ENCODE measurements at places on chromosomes 3 and 15. TPM values are rescaled to one million over a fixed set of nuclear protein-coding genes. Genes with fewer than 3 reads are reported as not detected.

DNAH12 gene
- total RNA-seq, result 0.26 TPM

MESP1 gene
- total RNA-seq, result 2.4 TPM

- DNase-seq, result no peak
Observed at GRCh38 chr15:96047255-96047931, 283.1 kb upstream of the NR2F2 start.

CA12 gene
- total RNA-seq, result 2.4 TPM

NME9 gene
- total RNA-seq, result 0.58 TPM

FBXO40 gene
- not detected for total RNA-seq

- DNase-seq, result no peak
Observed at GRCh38 chr15:69613182-69613581, 160.6 kb downstream of the RPLP1 start.

DNA sequence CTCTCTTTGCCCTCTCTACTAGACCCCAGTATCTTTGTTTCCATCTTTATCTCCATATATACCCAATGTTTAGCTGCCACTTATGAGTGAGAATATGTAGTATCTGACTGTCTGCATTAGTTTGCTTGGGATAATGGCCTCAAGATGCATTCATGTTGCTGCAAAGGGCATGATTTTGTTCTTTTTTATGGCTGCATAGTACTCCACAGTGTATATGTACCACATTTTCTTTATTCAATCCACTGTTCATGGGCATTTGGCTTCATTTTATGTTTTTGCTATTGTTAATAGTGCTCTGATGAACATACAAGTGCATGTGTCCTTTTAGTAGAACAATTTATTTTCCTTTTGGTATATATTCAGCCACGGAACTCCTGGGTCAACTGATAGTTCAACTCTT is 671.5 kb upstream of the GRM7 start:
- no peak for DNase-seq

- DNase-seq, result no peak
Observed at GRCh38 chr15:51848811-51849210, 19.4 kb downstream of the TMOD3 start.

DNA sequence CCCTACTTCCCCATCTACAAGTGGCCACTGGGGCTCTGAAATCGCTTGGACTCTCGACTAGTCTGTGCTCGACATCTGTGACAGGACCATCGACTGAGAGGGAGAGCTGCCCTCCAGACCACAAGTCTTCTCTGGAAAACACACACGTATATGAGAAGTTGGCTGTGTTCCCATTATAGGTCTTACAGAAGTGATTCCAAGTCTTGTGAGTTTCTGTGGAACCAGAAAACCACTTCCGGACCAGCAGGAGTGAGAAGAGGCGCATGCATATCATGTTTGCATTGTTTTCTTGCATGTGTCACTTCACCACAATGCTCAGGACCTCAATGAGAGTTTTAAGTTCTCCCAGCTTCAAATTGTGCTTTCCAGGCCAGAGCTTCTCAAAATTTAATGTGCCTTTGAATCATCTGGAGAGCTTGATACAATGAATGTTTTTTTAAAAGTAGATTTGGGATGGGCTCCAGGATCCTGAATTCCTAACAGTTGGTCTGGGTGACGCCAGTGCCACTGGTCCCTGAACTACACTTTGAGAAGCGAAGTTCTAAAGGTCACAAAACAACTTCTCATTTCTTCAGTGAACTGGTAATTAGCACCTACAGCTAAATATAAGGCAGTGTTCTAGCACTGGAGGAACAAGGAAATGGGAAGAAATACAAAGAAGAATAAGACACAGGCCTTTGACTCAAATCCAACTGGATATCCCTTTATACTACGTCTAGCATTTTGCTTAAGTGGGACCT is 15.7 kb downstream of the LIPC start:
- DNase-seq, result no peak

DNA sequence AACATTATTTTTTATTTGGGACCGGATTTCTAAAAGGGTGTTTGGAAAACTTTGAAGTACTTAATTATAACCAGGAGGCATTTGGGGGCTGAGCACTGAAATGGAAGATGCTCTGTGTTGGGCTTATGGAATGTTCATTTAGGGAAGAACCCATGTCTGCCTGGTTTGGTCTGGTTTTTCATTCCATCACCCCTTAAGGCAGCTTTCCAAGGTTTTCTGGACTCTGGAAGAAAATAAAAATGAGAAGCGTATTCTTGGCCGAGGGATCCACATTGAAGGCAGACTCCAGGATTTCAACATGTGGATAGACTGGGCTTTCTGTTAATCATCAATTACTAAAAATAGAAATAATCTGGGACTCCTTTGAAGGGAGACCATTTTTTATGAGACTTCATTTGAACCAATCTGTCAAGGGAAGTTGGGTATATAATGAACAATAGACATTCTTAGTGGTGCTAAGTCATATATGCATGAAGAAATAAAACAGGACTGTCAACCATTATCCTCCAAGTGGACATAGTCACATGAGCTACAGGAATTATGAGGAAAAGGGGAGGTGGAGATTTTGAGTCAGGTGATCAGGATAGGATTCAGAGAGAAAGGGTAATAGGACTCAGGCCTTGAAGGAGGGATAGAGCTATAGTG is 270.5 kb upstream of the ADAMTS9 start:
- no peak for DNase-seq

GRCh38 chr3:4351164-4351855 is 48.1 kb downstream of the SETMAR start:
- DNase-seq, result peak; percentile 40

DNA sequence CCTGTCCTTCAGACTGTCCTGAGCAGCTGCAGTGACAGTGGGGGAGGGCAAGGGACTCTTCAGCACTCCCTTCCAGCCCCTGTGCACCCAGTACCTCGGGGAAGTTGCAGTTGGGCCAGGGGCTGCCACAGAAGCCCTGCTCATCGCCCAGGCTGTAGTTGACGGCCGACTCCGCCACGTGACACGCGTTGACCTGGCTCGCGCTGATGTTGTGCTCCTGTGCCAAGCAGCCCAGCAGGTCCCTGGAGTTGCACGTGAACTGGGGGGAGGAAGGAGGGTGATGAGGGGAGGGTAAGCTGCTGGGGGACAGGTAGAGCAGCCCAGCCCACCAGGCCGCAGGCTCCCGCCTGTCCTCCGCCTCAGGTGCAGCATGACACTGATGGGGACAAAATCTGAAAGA is 101.2 kb downstream of the SEC22A start:
- DNase-seq, result no peak

DNA sequence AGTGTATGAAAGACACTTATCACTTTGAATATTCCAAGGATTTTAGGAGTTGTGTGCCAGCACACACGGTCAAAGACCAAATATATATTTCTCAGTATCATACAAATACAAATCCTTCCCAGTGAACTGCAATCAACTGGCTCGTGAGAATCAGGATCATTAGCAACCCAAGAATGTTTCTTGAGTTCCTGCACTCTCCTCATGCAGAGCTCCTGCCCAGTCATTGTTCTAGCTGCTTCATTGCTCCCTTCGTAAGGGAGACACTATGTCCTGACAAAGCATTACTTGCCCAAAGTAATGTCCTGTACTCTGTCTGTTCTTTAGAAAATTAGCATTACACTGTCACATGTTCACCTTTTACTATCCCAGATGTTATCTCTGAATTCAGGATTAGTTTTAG is 92.0 kb upstream of the SLC4A7 start:
- no peak for DNase-seq

GRCh38 chr3:127697551-127698240 is 24.9 kb downstream of the ABTB1 start:
- peak; percentile 69 for DNase-seq

GRCh38 chr3:99768126-99768525 is 49.5 kb upstream of the CMSS1 start:
- DNase-seq, result no peak

- no peak for DNase-seq
Observed at GRCh38 chr3:41148901-41149300, 50.4 kb upstream of the CTNNB1 start.

LCTL gene
- total RNA-seq, result not detected

DNA sequence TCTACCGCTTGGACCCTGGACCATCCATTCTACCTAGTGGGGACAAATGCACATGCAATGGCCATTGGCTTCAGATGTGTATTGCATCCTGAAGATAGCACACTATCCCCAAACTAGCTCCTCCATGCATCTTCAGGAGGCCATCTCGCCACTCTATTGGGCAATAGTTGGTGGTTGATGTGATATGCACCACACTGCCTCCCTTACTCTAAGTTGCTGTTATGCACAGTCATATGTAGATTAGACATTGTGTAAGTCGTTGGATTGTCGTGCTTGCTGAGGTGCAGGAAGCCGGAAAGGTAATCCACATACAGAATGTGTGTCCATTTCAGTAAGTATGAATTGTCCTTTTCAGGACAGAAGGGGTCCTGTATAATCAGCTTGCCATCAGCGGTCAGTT is 26.7 kb upstream of the PLA2G4D start:
- no peak for DNase-seq

SLC22A14 gene
- total RNA-seq, result 0.14 TPM

SLC12A1 gene
- not detected for total RNA-seq

DNA sequence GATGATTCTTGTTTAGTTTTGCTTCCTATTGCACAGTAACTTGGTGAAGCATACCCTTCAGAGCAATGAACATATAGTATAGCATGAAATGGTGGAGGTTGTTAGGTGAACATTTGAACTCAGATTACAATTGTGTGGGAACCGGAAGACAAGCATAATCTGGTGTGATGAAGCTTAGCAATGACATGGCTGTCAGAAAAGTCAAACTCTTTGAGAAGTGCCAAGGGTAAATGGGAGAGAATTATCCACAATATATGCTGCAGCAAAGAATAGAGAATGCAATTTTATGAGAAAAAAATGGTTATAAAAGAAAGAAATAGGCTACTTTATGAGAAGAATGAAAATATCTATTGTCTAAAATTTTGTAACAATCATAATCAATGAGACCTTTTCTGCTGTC is 1536.7 kb downstream of the SI start:
- DNase-seq, result no peak

- no peak for DNase-seq
Observed at GRCh38 chr3:124461838-124462632, 268.2 kb upstream of the UMPS start.

RNF7 gene
- 67.2 TPM for total RNA-seq

- no peak for DNase-seq
Observed at GRCh38 chr15:80744415-80744814, 34.8 kb upstream of the CEMIP start.

GRCh38 chr3:141722081-141722480 is 16.0 kb upstream of the RNF7 start:
- no peak for DNase-seq

- DNase-seq, result peak; percentile 59
Observed at GRCh38 chr15:59298225-59298853, 74.3 kb downstream of the MYO1E start.

DNA sequence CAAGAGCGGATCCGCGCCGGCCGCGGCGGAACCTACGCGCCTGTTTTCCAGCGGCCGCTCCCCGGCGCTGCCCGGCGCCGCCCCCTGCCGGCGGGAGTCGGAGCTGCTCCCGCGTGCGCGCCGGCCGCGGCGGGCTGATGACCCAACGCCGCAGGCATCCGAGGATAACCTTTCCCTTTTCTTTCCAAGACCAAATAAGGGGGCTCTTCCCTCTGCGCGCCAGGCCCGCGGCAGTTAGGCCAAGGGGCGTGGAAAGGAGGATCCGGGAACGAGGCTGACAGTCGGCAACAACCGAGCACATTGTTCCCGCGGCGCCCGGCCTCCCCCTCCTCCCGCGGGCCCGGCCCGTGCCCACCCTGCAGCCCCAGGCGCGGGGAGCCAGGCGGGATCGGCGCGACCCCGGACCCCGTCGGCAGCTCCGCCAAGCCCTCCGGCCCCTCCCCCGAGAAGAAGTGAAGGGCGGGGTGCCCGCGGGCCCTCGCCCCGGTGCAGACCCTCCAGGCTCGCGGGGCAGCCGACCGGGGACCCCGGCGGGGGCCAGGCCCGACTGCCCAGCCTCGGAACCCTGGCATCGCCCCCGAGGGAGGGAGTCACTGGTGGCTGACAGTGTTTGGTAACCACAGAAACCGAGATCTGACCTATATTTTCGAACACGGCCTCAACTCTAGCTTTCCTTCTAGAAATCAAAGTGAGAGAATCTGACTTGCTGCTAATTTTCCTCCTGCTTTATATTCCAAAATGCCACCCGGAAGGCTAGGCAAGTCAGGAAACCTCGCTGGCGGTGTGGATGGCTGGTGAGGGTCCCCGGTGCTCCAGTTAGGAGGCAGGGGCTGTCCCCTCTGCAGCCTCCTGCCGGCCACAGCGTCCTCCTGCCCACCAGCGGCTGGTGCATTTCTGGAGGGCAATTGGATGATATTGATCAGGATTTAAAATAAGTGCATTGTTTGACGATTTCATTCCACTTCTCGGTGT is 45.6 kb upstream of the SYNM start:
- DNase-seq, result peak; percentile 50

STARD5 gene
- total RNA-seq, result 9.0 TPM

VPS13C gene
- total RNA-seq, result 88.5 TPM

GALK2 gene
- total RNA-seq, result 37.8 TPM

DNA sequence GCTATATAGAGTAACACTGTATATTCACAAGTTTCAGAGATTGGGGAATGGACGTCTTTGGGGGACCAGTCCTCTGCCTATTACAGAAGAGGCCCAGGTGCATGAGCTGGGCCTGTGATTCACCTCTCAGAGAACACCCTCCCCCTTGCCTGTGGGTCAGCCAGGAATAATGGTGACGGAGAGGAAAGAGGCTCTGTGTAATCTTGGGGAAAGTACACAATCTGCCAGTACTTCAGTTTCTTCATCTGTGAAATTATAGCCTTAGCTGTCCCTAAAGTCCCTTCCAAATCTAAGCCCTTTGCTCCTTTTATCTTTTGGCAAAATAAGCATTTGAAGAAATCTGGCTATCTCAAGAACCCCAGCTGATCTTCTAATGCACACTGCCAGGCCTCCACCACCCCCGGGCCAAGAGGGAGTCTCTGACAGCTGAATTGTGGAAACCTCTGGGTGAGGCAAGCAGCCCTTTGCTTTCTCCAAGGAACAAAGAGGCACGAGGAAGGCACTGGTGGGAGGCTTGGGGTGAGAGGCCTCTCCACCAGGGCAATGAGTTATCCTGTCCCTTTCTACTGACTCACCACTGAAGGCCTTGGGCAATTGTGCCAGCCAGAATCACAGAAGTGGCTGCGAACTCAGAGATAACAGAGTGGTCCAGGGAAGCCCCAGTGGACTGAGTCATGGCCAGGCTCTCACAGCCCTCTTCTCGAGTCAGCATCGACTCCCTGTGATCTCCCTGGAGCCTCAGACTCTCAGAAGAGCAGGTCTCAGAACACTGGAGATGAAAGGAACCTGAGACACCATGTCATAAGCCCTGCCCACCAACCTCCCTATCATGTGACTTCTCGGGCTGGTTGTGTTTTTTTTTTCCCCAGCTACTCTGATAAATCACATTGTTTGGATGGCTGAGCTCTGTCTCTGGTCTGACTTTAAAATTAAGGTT is 31.8 kb downstream of the CCNL1 start:
- peak; percentile 90 for DNase-seq

LMAN1L gene
- total RNA-seq, result 0.53 TPM

DNA sequence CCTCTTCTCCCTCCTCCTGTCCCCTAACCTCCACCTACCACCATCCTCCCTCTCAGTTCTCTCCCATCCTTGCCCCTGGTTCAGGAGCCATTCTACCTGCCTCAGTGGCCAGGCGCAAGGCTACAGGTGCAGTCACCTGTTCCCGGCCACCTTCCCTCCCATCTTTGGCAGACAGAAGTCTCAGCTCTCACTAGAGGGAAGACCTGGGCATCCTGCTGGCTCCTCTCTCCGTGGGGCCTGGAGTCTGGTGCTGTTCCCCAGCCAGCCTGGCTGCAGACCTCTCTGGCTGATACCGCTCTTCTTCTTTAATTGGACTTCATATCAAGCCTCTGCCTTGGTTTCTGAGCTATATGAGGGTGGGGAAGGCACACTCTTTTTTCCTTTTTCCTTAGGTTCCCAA is 53.0 kb upstream of the SLC6A1 start:
- no peak for DNase-seq

ADGRG7 gene
- total RNA-seq, result not detected
